ENCODE measurements at places on chromosomes 2 and 18.

- DNase-seq: no peak
Measured at GRCh38 chr2:191666732-191667131, 11.2 kb upstream of the NABP1 start.

DNA sequence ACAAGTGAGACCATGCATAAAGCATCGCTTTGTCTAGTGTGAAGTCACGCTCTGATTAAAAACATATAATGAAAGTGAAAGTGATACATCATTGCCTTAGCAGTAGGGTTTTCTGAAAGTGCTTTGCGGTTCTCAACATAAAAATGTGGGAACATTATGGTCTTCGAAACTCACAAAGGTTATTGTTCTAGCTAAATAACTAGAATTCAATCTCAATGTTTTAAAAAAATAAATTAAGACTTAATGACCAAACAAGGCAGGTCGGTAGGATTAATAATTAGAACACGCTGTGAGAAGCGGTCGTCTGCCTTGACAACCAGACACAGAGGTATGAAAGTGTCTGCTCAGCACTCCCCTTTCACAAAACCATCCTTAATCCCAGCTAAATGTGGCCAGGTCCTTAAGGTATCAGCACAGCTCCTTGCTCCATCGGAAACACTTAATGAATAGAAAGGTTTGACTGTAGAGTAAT is 42.2 kb downstream of the KLHL14 start:
- DNase-seq: no peak

GRCh38 chr2:168920504-168921157 is 19.5 kb downstream of the G6PC2 start:
- DNase-seq: no peak

DNA sequence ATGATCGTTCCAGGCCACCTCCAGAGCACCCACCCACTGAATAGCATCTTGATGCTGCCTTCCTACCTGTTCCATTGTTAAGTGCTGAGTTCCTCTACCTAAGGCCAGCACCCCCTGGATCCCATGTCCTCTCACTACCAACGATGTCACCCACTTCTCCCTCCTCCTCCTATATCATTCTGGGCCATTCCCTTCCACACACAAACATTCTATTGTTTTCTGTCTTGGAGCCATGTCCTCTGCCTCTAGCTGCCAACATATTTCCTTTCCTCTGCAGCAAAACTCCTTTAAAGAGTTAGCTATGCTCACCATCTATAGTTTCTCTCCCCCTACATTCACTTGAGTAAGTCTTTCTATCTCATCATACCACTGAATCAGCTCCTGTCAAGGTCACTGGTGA is 64.0 kb upstream of the ACKR3 start:
- no peak for DNase-seq

DNA sequence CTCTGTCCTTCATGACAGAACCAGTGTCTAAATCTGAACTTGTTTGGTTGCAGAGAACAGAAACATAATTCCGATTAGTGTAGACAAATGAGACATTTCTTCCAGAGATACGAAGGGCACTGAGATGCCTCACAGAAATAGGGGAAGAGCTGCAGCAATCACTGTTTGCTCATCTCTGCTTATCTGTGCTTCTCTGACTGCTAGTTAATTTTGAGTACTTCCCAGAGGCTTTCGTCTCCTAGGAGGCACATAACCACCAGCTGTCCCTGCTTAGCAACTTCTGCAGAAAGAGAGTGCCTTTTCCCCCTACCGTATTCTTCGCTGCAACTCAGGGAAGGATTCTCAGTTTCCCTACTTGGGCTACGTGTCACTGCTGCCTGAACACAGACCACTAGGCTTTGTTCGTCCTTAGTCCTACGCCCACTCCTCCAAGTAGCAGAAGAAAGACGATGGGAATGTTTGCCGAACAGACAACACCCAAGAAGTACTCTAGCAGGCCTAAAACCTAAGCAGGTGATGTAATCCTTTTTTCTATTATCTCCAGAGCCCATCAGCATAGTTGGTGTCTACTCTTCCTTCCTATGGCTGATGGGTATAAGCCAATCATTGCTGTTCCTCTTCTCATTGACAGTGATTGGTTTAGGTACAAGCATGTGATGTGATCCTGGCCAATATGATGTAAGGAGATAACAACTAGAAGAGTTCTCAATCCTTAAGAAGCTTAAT is 63.6 kb downstream of the TNP1 start:
- DNase-seq: no peak

GRCh38 chr2:17373741-17374140 is 144.5 kb downstream of the RAD51AP2 start:
- no peak for DNase-seq

GRCh38 chr2:228417956-228418355 is 236.5 kb upstream of the SPHKAP start:
- DNase-seq: no peak

- peak; percentile 48 for DNase-seq
Measured at GRCh38 chr2:43225093-43225787, 1.2 kb downstream of the ZFP36L2 start.

Measured in activated T-helper 1 cell treated with anti-CD3 and anti-CD28 coated beads, Interleukin-2, amount 50 U/mL, for 16 hours (primary cell).